ENCODE measurements at places on chromosomes 13 and 19. TPM values are rescaled to one million over a fixed set of nuclear protein-coding genes. Genes with fewer than 3 reads are reported as not detected.

The GJB2 gene
- polyA plus RNA-seq: not detected

DNA sequence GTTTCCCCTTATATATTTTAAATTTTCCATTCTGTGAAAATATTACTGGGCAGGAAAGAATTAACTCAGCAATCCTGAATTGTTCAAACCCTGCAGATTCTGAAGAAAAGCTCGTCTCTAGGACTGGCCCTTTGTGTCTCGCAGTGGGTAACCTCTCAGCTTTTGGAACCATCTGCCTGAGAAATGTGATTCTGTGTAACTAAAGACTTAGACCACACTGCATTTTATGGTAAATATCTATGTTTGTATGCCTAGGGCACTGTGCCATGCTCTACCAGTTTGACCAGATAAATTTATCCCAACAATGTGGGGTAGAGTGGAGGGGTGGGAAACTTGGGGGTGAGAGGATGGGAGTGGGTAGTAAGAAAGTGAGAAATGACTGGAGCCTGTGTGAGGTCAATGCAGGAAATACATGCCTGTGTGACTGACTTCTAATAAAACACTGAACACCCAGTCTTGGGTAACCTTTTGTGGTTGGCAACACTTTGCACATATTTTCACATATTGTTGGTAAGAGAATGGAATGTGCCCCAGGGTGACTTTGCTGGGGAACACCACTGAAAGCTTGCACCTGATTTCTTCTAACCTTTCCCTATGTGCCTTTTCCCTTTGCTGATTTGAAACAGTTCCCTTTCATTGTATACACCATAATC lies 1181.9 kb downstream of the OLFM4 start:
- H3K4me3 ChIP-seq: no peak overlapping the region
- H3K27me3 ChIP-seq: no peaks in the 10 kb centered on the region
- no peak for DNase-seq
- no peaks in the 10 kb centered on the region for H3K36me3 ChIP-seq
- H3K4me1 ChIP-seq: no peaks in the 10 kb centered on the region

DNA sequence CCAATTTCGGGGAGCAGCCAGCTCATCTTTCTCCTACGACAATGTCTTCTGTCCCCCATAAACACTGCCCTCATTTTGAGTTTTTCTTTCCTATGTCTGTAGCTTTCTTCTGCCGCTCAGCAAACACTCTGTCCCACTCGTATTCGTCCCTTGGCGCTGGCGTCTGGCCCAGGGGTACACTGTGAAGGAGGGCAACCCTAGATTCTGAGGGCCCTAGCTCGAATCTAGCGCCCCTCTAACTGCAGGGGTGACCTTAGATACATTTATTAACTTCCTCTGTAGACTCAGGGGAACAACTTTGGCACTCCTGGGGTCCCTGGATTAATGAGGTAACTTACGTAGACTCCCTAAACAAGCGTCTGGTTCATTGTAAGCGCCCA lies 677 bp upstream of the LRCH1 start:
- DNase-seq: no peak
- H3K4me3 ChIP-seq: peak overlapping the region; percentile 97
- H3K27me3 ChIP-seq: no peaks in the 10 kb centered on the region
- peaks cover 47% of the 10 kb centered on the region for H3K4me1 ChIP-seq

DNA sequence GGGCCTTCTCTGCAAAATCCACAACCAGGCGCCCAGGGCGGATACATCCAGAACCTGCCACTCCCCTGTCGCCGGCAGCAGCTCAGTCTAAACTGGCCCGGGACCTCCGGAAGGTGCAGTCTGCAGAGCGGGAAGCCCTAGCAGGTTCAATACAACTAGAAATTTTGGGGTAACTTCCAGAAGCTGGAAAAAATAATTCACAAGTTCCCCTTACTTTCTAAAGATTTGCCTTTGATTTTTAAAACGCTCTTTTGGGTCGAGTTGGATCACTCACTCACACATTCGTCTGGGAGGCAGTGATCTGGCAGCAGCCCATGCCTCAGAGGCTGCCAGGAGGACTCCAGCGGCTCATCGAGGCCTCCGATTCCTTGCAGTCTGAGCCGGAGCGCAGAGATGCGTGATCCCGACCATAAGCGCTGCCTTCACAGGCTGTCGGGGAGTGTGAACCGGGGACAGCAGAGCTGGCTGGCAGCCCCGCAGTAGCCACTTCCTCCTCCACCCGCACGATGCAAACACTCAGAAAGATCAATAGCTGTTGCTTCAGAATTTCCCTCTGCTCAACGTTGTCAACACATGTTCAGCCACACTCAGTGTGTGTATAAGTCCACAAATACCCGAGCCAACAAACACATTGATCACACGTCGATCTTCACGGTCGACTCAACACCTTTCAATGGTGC lies 35.6 kb upstream of the ZNF507 start:
- H3K4me3 ChIP-seq: no peak overlapping the region
- no peaks in the 10 kb centered on the region for H3K4me1 ChIP-seq
- H3K36me3 ChIP-seq: no peaks in the 10 kb centered on the region
- DNase-seq: no peak
- no peak overlapping the region for H3K27ac ChIP-seq

- peaks cover 8% of the 10 kb centered on the region for H3K36me3 ChIP-seq
- no peak overlapping the region for H3K27ac ChIP-seq
- peaks cover 8% of the 10 kb centered on the region for H3K4me1 ChIP-seq
- H3K4me3 ChIP-seq: no peak overlapping the region
- peak; percentile 73 for DNase-seq
- no peaks in the 10 kb centered on the region for H3K27me3 ChIP-seq
Observed at GRCh38 chr19:47210689-47211316, 20.2 kb downstream of the BBC3 start.

- peaks cover 5% of the 10 kb centered on the region for H3K27me3 ChIP-seq
- H3K4me1 ChIP-seq: peaks cover 65% of the 10 kb centered on the region
- no peak overlapping the region for H3K27ac ChIP-seq
- DNase-seq: no peak
Observed at GRCh38 chr19:41518141-41518540, 57.8 kb upstream of the CEACAM21 start.

- peaks cover 24% of the 10 kb centered on the region for H3K4me1 ChIP-seq
- no peak overlapping the region for H3K27ac ChIP-seq
- H3K36me3 ChIP-seq: peaks cover 9% of the 10 kb centered on the region
- DNase-seq: no peak
- no peak overlapping the region for H3K4me3 ChIP-seq
Observed at GRCh38 chr13:97302611-97303010, 80.5 kb downstream of the MBNL2 start.

DNA sequence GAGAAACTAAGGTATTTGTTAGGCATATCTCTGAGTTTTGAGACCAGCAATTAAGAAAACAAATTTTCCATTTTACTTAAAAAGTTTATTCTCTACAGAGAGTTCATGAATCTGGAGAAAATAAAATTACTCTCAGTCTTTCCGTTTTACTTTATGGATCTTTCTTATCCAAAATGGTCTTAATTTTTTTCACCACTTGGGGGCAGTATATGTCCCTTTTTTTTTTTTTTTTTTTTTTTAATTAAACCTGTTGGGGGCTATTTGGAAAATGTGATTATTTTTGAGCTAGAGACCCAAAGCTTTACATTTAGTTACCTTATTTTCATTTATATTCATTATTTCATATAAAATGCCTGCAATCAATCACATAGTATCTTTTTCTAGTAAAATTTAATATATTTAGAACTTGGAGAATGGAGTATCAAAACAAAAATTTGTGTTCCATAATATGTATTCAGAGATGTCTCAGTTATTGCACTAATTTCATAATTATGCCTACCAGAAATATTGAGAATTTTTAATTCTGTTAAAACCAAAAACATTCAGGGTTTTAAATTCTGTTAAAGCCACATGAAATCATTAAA lies 27.1 kb downstream of the PIBF1 start:
- no peak overlapping the region for H3K27ac ChIP-seq
- peak; percentile 6 for DNase-seq
- H3K4me3 ChIP-seq: no peak overlapping the region
- H3K36me3 ChIP-seq: peaks cover 6% of the 10 kb centered on the region

GRCh38 chr13:32409561-32410421 lies 18.1 kb downstream of the N4BP2L1 start:
- H3K27me3 ChIP-seq: no peaks in the 10 kb centered on the region
- no peak overlapping the region for H3K27ac ChIP-seq
- no peak overlapping the region for H3K4me3 ChIP-seq
- H3K36me3 ChIP-seq: peaks cover 9% of the 10 kb centered on the region

DNA sequence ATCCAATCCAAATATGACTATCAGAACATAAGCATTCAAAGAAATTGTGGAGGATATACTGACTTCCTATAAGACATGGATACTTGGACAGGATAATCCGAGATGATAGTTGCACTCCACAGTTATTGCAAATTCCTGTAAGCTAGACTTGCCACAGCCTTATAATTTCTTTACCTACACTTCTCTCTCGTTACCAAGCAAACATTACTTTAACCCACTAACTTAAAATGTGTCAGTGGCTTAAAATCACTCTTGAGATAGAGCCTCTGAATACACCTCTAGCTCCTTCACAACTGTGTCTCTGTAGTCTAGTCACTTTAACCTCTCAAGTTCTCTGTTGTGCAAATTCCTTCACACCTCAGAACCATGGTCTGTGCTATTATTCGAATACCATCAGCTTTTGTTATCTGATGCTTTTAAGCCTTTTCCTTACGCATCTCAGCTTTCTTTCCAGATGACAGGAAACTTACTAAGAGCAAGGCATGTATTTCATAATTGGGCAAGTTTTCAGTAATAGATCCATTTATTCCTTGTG lies 474.9 kb upstream of the MIR17HG start:
- no peaks in the 10 kb centered on the region for H3K4me1 ChIP-seq
- no peak overlapping the region for H3K4me3 ChIP-seq
- H3K36me3 ChIP-seq: no peaks in the 10 kb centered on the region
- H3K27me3 ChIP-seq: no peaks in the 10 kb centered on the region
- H3K27ac ChIP-seq: no peak overlapping the region
- DNase-seq: no peak

Measured in naive B cell (primary cell).